Lower lobe of right lung (tissue), 2 donors: ENCODE measurements at places on chromosomes 2 and 18. TPM values are rescaled to one million over a fixed set of nuclear protein-coding genes. Genes with fewer than 3 reads are reported as not detected.
A peak's percentile ranks its signal among the peaks of the same experiment; 100 is the strongest.

GRCh38 chr2:193895226-193895625, 1700.5 kb upstream of the TMEFF2 start:
- DNase-seq: no peak

- peak; percentile 35 for DNase-seq
Measured at GRCh38 chr2:241576293-241576654, 17.7 kb downstream of the BOK start.

DNA sequence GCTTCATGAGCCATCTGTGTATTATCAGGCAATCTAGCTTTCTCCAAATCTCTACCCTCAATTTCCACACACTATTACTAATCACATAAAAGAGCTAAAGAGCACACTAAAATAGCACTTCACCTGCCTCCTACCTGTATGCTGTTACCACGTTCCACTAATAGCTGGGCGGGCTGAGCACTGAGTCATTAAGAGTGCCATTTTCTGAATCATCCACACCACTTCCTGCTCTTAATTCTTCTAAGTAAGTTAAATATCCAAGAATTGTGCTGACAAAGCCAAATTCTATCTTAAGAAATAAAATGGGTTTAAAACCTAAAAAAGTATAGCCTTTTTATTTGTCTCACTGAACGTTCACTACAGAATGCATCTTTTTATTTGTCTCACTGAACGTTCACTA, 35.7 kb downstream of the NOL10 start:
- DNase-seq: no peak

DNA sequence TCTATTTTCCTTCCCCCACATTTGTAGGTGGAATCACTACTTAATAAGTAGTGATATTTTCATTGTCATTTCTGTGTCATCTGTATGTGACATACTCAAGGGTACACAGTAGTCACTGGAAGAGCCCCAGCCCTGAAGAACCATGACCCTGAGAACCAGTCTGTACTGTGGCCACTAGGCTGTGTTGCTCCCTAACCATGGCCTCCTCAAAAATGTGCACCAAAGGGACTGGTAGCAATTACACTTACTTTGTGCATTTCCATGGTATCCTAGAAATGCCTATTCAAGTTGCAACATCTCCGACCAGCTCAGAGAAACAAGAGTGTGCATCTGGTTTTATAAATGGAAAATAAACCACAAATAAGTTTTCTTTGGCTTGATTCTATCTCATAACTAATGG, 155.1 kb downstream of the DOCK10 start:
- DNase-seq: no peak

- no peak for DNase-seq
Measured at GRCh38 chr2:43340945-43341356, 114.5 kb upstream of the ZFP36L2 start.

GRCh38 chr2:238255636-238256035, 15.8 kb upstream of the HES6 start:
- peak; percentile 6 for DNase-seq

- DNase-seq: no peak
Measured at GRCh38 chr2:230589025-230589424, 123.6 kb upstream of the CAB39 start.

DNA sequence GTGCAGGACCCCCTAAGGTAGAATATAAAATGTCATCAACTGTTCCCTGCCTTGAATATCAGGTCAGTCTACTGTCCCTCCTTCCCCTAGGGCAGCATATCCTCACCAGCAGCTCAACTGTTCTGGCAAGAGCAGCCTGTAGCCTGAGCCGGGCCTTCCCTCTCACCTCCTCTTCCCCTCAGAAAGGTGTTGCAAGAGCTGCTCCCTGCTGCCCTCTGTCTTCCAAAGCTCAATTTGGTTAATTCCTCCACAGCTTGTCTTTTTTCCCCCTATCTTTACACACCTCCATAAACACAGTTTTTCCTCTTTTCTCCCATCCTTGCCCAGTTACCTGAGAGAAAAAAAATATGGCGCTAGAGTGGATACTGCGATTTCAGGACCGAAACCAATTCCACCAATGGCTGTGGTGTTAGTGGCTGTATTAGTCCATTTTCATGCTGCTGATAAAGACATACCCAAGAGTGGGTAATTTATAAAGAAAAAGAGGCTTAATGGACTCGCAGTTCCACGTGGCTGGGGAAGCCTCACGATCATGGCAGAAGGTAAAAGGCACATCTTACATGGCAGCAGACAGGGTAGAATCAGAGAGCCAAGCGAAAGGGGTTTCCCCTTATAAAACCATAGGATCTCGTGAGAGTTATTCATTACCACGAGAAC, 184.7 kb downstream of the MREG start:
- peak; percentile 79 for DNase-seq

DNA sequence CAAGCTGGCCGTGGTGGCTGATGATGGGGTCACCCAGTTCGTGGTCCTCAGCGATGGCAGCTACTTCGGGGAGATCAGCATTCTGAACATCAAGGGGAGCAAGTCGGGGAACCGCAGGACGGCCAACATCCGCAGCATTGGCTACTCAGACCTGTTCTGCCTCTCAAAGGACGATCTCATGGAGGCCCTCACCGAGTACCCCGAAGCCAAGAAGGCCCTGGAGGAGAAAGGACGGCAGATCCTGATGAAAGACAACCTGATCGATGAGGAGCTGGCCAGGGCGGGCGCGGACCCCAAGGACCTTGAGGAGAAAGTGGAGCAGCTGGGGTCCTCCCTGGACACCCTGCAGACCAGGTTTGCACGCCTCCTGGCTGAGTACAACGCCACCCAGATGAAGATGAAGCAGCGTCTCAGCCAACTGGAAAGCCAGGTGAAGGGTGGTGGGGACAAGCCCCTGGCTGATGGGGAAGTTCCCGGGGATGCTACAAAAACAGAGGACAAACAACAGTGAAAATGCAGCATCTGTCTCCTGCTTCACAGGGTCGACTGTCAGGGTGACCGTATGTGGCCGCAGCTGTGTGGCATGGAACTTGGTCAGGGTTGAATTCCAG, 47.8 kb upstream of the INPP4A start:
- DNase-seq: no peak

Gene FIGN
- 5.8 TPM for total RNA-seq

DNA sequence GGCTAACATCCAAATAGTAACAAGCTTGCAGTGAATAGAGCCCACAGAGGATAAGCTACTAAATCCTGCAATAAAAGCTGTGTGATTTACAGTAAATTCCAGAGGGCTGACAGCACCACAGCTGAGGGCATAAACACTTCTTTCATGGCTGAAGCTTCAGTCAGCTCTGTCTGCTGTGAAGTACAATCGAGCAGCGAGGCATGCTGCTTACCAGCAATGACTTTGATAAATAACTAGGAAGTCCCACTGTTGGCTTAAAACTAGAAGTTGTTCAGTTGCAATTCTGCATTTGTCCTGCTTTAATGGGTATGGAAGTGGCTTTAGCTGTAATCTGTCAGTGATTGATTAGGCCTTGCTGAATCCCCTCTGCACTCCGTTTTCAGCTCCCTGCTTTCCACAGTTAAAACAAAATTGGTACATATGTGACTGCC, 65.2 kb upstream of the FIGN start:
- DNase-seq: no peak

DNA sequence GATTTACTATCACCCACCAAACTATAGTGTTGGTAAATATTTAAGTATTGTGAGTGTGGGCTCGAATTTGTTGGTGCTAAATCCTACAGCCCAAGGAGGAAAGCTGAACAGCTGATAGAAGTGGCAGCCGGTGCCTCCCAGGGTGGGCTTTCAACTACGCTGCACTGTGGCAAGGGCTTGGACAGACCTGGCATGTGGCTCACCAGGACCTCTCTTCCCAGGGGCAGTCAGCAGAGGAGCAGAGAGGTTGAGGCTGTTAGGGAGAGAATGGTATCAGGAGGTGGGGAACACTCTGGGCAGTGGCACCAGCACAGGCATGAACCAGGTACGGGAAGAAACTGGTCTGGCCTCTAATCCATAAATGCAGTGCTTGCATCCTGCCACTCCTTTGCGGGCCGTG, 44.6 kb downstream of the TFCP2L1 start:
- DNase-seq: peak; percentile 24

Gene COL4A3
- total RNA-seq: 33.6 TPM

Gene NRP2
- total RNA-seq: 67.5 TPM

GRCh38 chr2:146820672-146821071, 1024.2 kb upstream of the ACVR2A start:
- no peak for DNase-seq

Gene SERPINB3
- not detected for total RNA-seq

DNA sequence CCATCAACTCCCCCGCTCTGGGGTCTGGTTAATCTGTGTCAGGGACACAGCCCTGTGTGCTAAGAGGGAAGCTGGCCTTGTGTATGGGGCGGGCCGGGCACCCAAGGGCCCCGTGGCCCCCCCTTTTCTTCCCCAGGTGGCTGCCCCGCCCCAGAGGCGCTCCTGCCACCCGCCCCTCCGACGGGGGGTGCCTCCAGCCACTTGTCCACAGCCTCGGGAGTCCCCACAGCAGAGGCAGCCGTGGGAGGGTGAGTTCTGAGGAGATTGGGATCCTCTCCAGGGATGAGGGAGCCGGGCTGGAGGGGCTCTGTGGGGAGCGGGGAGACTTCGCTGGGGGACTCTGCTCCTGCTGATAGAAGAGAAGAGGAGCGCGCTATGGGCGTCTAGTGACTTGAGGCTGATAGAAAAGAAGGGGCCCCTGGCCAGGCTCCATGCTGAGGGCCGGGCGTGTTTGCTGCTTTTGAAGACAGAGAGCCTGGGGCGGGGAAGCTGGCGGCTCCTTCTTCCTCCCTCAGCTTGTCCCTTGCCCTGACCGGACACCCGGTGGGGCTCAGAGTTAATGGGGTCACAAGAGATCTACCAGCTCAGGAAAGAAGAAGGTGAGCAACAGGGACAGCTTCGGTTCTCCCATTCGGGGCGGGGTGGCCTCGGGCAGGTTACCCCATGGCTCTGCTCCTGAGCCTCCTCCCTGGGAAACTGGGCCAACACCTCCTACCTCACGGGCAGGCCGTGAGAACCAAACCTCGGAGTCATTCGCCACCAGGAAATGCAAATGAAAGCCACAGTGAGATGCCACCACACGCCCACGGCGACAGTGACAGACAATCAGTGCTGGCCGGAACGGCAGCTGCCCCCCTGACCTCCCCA, 89.4 kb upstream of the TAF1B start:
- no peak for DNase-seq

Gene CXCR1
- total RNA-seq: 10.4 TPM

Gene TUBA4B
- total RNA-seq: 3.5 TPM

Gene MALL
- 82.7 TPM for total RNA-seq

DNA sequence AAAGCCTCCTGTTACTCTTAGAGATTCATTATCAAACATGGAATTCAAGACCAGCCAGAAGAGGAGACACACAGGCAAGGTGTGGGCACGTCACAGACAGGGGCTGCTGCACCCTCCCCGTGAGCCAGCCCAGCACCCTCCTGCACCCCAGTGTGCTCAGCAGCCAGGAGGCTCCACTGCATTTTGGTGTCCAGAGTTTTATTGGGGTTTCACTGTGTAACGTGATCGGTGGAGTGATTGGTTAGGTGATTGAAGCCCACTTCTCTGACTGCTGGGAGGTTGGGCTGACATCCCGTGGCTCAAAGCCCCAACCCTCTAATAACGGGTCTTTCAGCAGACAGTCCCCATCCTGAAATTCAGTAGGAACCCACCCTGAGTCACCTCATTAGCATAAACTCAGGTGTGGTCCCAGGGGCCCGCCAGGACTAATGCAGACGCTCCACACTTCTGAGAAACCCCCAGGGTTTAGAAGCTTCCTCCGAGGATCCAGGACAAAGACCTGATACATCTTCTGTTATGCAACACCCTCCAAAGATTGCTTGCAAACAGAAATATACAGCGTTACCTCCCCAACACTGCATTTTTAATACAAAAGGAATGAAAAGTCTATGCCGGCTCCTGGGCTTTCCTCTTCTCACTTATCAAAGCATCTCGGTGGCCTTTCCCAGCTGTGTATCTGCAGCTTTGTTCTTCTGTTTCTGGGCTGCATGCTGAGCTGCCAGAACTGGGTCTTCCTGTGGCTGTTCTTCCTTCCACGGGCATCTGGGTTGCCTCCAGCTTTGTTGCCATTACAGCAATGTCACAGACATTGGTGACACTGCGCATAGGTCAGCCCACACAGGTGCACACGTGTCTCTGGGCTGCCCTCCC, 43.7 kb upstream of the SNED1 start:
- DNase-seq: no peak

DNA sequence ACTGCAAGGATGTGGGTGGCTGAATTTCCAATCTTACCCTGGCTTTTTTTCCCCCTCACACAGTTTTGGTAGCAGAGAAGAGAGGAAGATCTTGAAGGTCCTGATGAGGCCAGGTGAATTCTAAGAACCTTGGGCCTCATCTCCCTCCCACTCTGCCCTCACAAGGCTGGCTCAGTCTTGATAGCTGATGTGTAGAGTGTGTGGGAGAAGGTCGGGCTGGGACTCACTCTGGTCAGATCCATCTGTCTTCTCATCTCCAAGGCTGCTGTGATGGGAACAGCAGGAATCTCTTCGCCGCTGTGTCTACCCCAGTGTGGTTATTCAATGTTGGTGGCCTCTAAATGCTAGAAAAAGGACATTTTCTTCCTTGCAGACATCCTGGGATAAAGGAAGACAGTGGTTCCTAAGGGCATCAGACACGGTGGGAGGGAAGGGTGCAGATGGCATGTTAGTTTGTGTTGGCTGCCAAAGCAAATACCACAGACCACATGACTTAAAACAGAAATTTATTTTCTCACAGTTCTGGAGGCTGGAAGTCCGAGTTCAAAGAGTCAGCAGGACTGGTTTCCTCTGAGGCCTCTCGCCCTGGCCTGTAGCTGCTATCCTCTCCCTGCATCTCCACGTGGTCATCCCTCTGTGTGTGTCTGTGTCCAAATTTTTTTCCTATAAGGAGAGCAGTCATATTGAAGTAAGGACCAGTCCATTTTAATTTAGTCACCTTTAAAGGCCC, 37.6 kb upstream of the MGAT4A start:
- DNase-seq: no peak

DNA sequence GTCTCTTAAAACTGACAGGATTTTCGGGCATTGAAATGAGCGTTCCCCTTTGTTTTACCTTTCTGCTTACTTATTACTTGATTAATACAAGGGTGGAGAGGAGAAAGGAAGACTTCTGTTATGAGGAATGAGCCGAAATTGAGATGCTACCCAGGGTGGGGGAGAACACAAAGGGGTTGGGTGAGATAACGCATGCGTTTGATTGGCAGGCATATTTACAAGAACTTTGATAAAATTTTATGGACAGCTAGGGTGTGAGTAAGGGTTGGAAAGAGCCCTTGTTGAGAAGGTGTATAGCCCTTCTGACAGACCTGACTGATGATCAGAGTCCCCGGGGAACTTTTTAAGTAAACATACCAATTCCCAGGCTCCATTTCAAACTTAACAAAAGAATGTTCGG, 1.8 kb downstream of the RNF138 start:
- DNase-seq: no peak

DNA sequence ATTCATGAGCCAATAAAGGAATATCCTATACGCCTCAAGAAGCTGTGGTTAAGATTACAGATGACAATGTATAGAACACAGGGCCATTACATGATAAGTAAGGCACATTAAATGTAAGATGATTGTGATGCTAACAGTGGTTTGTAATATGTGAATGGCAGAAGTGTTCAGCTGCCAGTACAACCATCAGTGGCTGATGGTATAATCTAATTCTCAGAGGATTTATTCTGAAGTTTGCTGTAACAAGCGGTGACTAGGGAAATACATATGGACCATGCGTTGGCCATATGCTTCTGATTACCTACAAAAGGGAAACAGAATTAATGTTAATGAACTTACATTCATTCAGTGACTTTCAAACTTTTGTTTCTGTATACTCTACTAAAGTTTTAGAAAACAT, 750.8 kb upstream of the KLHL29 start:
- no peak for DNase-seq
